NCI-H2081 (cell line): ENCODE measurements at places on chromosomes 4 and X.

GRCh38 chr4:188934320-188934962 lies 795.2 kb downstream of the TRIML1 start:
- no peak for DNase-seq

DNA sequence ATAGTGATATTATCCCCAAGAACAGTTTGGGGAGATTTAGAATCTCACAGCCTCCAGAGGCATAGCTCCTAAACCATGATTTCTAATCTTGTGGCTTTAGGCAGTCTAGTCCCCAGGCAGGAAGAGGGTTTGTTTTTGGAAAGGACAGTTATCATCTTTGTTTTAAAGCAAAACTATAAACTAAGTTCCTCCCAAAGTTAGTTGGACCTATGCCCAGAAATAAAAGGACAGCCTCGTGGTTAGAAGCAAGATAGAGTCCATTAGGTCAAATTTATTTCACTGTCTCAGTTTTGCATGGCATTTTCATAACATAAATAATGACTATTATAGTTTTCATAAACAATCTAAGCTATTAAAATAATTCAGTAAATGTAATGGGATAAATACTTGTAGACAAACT lies 120.5 kb downstream of the MAGEC2 start:
- DNase-seq = no peak

GRCh38 chrX:17623750-17624149 lies 113.5 kb upstream of the SCML1 start:
- DNase-seq = no peak

DNA sequence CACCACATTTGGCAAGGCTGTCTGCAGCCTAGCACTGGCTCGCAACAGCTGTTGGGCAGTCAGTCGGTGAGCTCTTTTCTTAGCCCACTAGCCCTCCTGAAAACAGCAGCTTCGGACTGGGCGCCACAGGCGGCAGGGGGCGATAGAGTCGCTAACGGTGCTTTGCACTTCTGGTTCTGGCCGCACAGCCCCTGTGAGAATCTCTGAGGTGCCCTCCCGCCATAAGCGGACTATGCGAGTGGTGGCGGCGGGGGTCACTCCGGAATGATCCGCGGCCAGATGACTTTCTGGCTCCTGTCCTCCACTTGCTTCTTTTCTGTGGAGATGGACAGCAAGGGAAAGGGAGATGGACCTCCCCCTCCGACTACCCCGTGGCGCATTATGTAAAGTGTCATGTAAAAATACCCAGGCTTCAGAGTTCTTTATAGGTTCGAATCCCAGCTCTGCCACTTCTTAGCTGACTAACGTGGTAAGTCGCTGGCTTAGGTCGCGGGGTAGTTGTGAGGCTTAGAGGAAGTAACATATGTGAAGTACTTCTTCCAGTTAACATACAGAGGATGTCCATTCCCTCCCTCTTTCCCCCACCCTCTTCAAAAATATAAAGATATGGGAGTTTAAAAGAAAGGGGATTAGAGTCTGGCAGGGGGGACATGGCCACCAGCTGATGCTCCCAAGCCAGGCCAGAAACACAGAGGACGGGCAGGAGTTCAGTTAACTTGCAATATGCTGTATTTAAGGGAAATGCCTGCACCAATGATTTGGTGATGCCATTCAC lies 11.0 kb downstream of the ARHGAP36 start:
- DNase-seq = peak; percentile 22

DNA sequence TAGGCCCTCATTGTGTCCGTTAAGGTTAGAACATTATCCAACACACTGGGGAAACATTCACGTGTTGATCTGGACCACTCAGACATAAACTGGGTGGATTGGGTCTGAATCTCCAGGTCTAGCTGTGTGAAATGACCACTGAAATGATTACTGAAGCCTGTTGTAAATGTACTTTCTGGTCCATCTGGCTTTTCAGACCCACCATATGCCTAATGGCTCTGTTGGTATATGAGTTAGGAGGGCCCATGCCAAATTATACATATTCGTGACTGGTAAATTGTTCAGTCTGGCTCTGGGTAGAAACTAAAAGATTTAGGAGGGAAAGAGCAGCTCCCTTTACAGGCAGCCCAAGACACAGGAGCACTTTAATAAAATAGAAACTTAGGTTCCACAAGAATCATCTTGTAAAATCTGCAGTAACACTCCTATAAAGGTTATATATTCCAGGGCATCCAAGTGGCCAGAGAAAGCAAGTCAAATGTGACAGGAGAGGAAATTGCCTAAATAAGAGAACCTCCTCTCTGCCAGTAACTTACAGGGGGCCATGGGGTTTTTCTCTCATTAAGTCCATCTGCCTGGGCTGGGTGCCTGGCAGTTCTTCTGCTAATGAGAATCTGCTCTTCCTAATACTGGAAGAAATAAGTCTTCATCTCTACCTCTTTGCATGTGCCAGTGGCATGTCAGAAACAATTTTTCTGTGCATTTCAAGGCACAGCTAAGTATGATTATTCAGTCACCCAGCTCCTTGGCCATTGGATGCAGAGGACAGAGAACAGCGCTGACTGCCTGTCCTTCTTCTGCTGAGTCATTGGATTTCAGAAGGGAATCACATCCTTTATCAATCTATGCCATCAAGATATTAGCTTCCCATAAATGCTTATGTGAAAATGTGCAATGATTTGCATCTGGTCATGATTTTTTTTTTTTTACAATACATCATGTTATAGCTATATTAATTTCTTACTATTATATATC lies 112.6 kb downstream of the GLRA2 start:
- no peak for DNase-seq

GRCh38 chrX:38672646-38673045 lies 111.3 kb downstream of the TSPAN7 start:
- DNase-seq = no peak

- DNase-seq = peak; percentile 77
Measured at GRCh38 chrX:49910344-49910743, 12.1 kb upstream of the CLCN5 start.

GRCh38 chr4:156195914-156196313 lies 242.2 kb upstream of the CTSO start:
- no peak for DNase-seq

GRCh38 chr4:26273616-26273980 lies 47.2 kb upstream of the RBPJ start:
- DNase-seq = no peak

DNA sequence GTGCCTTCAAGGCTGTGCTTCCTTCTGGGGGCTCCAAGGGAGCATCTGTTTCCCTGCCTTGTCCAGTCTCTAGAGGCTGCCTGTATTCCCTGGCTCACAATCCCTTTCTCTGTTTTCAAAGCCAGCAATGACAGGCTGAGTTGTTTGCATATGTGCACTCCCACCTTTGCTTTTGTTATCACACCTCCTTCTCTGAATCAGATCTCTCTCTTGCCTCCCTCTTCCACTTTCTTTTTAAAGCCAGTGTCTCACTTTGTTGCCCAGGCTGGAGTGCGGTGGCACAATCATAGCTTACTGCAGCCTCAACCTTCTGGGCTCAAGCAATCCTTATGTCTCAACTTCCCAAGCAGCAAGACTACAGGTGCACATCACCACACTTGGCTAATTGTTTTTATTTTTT lies 37.1 kb upstream of the LEF1 start:
- no peak for DNase-seq

- no peak for DNase-seq
Measured at GRCh38 chrX:102042372-102043325, 82.8 kb upstream of the TCEAL2 start.

GRCh38 chr4:141133999-141134995 lies 1.0 kb upstream of the RNF150 start:
- DNase-seq = no peak

- no peak for DNase-seq
Measured at GRCh38 chrX:143017272-143017671, 8.5 kb upstream of the SPANXN4 start.

- no peak for DNase-seq
Measured at GRCh38 chr4:119643306-119644042, 14.9 kb upstream of the PDE5A start.

DNA sequence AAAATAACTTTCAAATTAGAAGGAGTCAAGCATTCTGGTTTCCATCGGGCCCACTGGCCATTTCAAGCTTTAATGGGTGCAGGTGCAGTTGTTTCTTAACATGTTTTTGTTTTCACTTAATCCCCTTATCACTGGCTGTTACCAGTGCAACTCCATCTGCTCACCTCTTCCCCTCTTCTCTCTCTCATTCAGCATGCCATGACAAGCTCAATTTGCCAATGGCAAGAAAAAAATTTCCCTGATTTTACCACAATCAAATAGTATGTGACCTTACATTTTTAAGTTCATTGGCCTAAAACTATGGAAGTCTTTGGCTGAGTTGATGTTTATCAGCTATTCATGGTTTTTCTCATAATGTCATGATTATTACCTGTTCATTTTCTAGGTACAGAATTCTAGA lies 299.1 kb upstream of the BMP3 start:
- DNase-seq = no peak

DNA sequence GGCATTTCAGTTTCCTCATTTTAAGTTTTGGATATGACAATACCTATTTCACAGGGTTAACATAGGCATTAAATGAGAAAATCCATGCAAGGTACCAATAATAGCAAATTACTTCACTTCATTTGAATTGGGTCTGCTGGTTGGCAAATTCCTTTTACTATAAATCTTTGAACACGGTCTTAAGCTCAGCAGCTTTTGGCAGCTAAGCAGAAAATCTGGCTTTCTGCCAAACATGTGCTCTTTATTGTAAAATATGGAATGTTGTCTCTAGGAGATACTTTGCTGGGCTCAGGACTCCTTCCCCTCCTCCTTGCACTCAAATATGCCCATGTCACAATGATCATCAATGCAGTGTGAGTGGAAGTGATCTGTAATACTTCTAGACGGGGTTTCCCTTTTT lies 16.8 kb upstream of the DMP1 start:
- peak; percentile 29 for DNase-seq

DNA sequence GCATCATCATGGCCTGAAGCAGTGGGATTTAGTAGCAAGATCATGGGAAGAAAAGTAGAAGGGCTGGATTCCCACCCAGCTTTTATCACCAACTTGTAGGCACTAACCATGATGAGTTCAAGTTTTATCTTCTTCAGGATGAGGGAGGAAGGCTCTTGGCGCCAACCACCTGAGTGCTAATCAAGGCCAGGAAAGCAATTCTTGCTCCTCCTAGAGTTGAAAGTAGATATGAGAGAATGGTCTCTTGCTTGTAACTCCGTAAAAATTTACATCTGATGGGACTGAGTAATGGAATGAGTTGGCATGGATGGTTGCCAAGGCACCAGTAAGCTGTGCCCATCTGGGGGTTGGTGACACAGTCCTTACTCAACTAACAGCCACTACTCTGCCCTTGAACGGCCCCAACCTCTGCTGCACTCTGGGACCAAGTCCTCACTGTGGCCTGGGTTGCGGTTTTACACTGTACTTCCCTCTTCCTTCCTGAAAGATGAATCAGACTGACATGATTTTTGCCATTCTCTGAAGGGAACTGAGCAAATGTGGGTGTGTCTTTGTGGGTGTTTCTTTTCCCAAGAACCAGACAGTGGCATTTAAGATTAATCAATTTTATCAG lies 39.4 kb upstream of the NDP start:
- no peak for DNase-seq

- DNase-seq = no peak
Measured at GRCh38 chrX:123869488-123869887, 9.6 kb downstream of the XIAP start.

- DNase-seq = no peak
Measured at GRCh38 chr4:95552942-95553550, 4.3 kb upstream of the UNC5C start.
